Astrocyte (in vitro differentiated cells and primary cell): ENCODE measurements at places on chromosomes 3 and 15. TPM values are rescaled to one million over a fixed set of nuclear protein-coding genes. Genes with fewer than 3 reads are reported as not detected.

- no peak for DNase-seq
These were observed 30.3 kb downstream of the ABHD2 start for GRCh38 chr15:89118481-89118989.

The AGBL1 gene
- total RNA-seq, result not detected in 2 replicates

DNA sequence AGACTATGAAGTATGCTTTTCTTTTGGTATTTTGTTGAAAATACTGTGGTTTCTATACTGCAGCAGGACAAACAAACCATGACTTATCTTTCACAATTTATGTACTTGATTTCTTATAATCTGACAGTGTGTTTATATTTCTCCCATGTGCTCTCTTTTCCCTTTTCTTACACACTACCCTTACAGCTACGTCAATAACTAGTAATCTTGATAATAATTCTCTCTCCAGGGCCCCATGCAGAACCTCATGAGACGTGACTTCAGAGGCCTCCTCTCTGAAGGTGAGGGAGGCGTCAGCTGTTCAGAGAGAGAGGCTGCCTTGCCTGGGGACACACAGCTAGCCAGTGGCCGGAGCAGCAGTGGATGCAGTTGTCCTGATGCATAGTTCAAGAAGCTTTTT lies 35.9 kb downstream of the KY start:
- DNase-seq, result no peak

DNA sequence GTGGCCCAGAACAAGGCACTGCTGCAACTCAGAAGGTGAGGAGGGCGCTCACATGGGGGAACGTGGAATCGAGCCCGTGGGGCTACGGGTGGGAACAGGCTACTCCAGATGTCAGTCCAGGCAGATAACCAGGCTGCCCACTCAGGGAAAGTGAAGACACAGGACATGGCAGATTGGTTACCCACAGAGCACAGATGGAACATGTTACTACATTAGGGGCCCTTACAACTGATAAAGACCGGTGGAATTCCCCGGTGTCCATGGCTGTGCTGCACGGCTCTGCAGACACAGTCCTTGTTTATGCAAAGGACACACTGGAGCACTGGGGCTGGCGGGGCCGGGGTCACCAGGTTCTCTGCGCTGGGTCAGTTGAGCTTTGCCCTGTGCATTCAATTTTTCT lies 36.9 kb downstream of the PCSK6 start:
- DNase-seq, result no peak

GRCh38 chr15:42158941-42159340 lies 2.5 kb upstream of the PLA2G4F start:
- DNase-seq, result no peak

The DPPA2 gene
- total RNA-seq, result 0.48 and 0.89 TPM in 2 replicates

The IQCF5 gene
- not detected in 2 replicates for total RNA-seq
